H54 (cell line): ENCODE measurements at places on chromosomes 4 and X.

GRCh38 chr4:1216869-1217294 lies 32.0 kb downstream of the CTBP1 start:
- no peak for DNase-seq

- peak; percentile 61 for DNase-seq
Observed at GRCh38 chrX:130079824-130080406, 30.4 kb downstream of the ELF4 start.

DNA sequence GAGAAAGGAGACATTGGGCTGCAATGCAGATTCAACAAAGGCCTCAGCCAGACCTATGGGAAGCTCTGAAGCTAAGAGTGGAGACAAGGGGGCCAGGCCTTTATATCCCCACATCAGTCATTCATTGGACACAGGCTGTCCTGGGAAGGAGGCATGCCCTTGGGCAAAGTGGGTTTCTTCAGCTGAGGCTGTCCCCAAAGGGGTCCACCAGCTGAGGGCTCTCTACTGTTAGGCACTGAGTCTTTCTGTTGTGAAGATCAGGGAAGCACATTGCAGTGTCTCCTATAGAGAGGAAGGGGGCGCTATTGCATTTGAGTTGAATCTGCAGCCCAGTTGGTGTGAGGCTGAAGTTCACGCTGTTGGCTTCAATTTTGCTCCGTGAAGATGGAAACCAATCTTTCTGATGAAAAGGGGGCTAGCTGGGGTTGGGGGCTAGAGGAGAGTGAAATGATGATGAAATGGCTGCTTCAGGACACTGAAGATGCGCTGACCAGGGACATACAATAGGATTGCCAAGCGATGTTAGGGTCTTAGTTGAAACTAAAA lies 48.0 kb downstream of the SLC25A5 start:
- DNase-seq = peak; percentile 50

DNA sequence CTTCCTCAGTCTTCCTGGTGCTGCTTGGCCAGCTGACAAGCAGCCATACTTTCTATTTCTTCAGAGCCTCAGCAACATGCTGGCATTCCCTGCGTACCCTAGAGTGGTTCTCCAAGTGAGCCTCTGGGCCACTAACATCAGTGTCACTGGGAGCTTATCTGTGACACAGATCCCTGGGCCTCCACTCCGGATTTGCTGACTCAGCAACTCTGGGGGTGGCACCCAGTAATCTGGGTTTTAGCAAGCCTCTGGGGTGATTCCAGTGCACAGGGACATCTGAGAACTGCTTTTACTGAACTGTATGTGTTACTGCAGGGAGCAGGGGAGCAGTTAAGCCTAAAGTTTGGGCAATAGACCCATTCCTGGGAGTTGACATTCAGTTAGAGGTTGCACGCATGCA lies 28.2 kb upstream of the HMGB3 start:
- DNase-seq = no peak
